ENCODE measurements at places on chromosomes 1 and 21.

DNA sequence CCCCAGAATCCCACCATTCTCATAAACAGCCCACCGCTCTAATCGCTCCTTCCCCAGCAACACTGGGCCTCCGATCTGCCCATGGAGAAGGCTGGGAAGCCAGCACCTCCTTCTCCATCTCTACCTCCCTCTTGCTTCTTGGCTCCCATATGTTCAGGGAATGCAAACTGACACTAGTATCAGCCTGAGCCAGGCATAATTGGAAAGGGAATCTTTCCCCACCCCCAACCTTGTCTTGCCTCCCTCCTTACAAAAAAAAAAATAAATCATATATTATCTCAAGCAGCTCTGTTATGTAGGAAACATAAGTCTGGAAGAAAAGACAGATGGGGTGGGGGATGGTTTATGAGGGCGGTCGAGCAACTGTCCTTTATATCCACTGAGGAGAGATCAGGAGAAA, 127.2 kb downstream of the NAV1 start:
- no peak for DNase-seq

DNA sequence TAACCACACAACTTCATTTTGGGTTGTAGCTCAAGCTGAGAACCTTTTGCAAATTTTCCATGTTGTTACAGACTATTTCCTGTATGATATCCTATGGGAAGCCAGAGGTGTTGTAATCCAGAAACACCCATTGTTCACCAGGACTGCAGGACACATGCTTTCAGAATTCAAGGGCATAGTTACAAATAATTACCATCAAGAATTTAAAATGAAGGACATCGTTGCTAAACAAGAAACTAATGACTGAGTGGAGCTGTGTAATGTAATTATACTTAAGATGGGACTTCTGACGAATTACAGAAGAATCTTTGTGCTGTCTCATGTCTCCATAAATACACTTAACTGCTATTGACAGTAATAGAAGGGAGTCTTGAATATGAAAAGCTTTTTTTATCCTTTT, 47.6 kb upstream of the HOOK1 start:
- no peak for DNase-seq

GRCh38 chr1:221437926-221438325, 304.0 kb downstream of the DUSP10 start:
- no peak for DNase-seq

GRCh38 chr1:26317612-26318337, at the start of gene CD52:
TSS of gene CD52 (plus strand) at chr1:26317958. CDS start at chr1:26318018, 60 bp downstream.
- DNase-seq = no peak

DNA sequence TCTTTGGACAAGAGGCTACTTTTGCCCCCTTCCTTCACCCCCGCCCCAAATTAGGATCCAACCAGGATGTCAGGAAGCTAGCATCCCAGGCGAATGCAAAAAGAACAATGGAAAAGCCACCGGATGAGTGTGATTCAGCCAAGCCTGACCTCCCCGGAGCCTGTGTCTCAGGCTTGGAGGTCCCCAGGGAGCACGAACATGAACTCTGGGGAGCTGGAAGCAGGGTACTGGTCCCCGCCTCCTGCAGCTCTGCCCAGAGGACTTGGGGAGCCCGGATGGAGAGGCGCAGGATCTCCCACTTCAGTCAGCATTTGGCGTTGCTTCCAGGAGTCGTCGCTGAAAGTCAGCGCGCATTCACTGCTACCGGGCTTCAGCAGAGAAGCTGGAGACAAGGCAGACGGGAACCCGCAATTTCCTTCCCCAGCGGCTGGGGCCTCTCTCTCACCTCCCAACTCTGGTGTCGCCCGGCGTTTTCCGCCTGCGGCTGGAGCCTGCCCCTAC, 1.8 kb upstream of the TBX15 start:
- no peak for DNase-seq

DNA sequence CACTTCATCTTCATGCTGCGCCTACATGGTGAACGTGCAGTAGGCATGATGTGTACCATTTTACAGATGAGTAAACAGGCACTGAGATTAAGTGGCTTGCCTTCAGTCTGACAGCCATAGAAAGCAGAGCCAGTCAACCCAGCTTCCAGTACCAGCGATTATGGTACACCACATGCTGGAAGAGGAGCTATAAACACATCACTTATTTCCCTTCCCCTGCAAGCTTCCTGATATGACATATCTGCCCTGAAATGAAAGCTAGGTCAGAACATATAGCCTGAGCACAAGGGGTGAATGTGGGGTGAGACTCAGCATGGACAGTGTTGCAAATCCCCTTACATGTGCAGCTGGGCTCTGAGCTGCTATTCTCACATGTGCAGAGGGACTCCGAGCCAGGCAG, 33.8 kb upstream of the IL20 start:
- DNase-seq = no peak

- DNase-seq = no peak
These were observed 187.1 kb downstream of the LMO4 start for GRCh38 chr1:87515781-87516180.

Measured in NCI-H2227 treated with DMSO at 0.1 percent for 48 hours (cell line).